Eye (tissue), 1 donor: ENCODE measurements at places on chromosomes 2 and 18.
A peak's percentile ranks its signal among the peaks of the same experiment; 100 is the strongest.

GRCh38 chr18:58547864-58548263, 81.0 kb downstream of the ALPK2 start:
- no peak for DNase-seq

- DNase-seq = no peak
Measured at GRCh38 chr2:111155610-111156009, 34.9 kb downstream of the BCL2L11 start.

DNA sequence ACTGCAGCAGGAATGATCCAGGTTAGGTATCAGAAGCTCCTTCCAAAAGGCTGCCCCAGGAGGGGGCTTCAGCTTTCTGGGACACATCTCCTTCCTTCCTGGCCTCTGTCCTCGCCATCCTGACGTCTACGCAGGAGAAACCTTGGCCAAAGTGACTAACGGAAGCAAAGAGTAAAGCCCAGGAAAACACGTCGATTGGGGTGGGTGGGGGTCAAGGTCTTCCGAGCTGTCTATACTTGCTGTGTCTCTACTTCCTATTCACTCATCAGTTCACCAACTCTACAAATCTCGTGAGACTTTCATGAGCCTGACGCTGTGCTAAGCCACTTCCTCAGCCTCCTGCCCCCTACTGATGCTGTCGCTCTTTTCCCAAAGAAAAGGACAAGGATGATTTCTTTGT, 212.6 kb downstream of the TNS1 start:
- DNase-seq = no peak

DNA sequence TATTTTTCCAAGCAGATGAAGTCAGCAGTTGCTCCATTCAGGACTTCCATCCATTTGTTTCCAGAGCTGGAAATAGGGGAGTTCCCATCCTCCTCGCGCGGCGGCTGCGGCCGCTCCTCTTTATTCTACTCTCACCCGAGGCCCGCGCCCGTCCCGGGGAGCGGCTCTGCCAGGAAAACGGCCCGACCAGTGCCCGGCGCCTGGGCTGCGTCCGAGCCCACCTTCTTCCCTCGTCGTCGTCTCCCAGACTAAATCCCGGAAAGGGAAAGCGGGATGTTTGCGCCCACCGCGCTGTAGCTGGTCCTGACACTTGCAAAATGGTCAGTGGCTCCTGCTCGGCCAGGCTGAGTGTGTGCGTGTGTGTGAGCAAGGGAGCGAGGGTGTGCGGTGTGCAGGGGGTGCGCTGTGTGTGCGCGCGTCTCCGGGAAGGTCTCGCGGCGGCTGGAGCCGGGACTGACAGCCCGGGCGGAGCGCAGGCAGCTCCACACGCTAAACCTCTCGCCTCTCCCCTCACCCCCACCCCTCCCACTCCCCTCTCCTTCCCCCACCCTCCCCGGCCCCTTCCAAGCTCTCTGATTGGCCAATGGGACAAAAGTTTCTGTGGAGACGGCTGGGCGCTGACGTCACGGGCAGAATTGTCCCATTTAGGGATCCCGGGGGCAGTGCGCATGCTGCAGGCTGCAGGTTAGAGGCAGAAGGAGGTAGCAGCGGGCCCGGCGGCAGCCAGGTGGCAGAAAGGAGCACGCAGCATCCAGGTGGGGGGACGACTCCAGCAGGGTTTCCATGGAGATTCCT, at the start of gene NOL4:
TSS of gene NOL4 (minus strand) at position 491 of the 795 bp plus-strand sequence. CDS start 1,660 bp downstream, outside the sequence.
- DNase-seq = peak; percentile 97

DNA sequence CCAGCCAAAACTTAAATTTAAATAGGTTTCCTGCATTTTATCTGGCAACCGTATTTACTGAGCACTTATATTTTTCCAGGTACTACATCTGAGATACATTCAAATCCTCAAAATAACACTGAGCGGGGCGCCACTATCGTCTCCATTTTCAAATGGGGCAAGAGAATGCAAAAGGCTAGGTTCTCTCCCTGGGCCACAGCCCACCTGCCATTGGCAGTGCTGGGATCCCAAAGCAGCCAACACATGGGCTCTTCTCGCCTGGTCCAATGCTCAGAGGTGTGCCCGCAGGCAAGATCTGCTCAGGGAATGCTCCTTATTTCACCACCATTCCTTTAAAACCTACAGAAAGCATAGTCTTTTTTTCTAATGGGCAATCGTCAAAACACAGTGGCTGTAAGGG, 11.3 kb upstream of the ID2 start:
- no peak for DNase-seq

GRCh38 chr18:31819106-31819924, 58.6 kb upstream of the SLC25A52 start:
- peak; percentile 82 for DNase-seq

- DNase-seq = peak; percentile 78
Measured at GRCh38 chr2:47225061-47225783, 70.1 kb upstream of the STPG4 start.

DNA sequence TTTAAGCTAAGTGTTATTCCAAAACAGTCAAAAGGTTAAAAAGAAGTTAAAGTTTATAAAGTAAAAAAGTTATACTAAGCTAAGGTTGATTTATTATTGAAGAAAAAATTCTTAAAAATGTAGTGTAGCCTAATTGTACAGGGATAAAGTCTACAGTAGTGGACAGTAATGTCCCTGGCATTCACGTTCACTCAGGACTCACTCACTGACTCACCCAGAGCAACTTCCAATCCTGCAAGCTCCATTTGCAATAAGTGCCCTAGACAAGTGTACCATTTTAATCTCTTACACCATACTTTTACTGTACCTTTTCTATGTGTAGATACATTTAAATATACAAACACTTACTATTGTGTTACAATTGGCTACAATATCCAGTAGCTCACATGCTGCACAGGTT, 86.1 kb downstream of the CACNB4 start:
- DNase-seq = no peak

- no peak for DNase-seq
Measured at GRCh38 chr2:28160986-28161425, 231.7 kb upstream of the FOSL2 start.

DNA sequence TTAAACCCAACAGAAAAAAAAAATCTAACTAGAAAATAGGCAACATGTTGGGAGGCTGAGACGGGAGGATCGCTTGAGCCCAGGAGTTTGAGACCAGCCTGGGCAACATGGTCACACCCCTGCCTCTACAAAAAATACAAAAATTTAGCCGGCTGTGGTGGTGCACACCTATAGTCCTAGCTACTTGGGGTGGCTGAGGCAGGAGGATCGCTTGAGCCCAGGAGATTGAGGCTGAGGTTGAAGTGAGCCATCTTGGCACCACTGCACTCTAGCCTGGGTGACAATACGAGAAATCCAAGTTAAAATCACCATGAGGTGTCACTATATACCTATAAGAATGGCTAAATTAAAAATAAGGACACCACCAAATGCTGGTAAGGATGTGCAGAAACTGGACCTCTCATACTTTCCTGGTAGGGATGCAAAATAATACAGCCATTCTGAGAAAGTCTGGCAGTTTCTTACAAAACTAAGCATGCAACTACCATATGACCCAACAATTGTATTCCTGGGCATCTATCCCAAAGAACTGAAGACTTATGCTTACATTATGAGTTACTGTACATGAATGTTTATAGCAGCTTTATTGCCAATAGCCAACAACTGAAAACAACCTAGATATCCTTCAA, 2.2 kb downstream of the SEPTIN10 start:
- peak; percentile 42 for DNase-seq

GRCh38 chr2:54404270-54404669, 51.9 kb upstream of the SPTBN1 start:
- DNase-seq = no peak

DNA sequence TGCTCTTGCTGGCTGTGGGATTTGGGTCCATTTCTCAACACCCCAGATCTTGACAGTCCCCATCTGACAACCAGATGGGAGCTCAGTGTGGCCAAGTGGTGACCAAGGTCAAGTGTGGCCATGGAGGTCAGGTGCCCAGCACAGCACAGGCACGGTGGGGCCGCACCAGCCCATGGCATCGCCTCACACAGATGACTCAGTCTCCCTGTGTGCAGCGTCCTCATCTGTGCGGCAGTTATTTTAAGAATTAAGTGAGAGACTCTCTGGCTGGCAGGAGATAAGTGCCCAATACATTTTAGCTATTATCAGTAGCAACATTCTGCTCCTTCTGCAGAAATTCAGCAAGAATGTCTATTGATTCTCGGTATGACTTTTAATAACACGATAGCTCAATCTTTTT, 167.2 kb downstream of the DDX1 start:
- no peak for DNase-seq

GRCh38 chr2:82968358-82968757, 1490.7 kb downstream of the SUCLG1 start:
- no peak for DNase-seq

- no peak for DNase-seq
Measured at GRCh38 chr2:3807853-3808252, 104.5 kb downstream of the DCDC2C start.

DNA sequence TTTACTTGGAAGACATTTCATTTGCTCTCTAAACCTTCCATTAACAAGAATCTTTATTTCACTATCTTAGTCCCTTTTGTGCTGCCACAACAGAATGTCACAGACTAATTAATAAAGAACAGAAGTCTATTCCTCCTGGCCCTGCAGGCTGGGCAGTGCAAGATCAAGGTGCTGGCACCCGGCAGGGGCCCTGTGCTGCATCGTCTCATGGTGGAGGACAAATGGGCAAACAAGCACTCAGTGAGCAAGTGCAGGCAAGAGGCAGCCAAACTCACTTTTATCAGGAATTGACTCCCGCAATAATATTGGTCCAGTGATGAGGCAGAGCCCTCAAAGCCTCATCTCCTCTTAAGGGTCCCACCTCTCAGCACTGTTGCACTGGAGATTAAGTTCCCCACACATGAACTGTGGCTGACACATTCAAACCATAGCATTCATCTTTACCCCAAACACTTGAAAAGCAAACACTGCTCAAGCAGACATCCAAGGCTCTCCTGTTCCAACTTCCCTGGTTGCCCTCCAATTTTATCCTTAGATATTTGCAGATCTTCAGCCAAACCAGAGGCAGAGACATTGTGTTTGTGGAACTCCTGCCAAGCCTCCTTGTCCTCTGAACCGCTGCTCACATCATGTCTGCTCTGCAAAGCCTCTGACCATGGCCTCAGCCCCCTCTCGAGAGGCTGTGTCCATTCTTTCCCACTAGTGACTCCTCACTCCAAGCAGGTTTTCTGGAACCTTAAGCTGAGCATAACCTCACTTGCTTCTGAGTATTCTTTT, 404.4 kb upstream of the SOX11 start:
- no peak for DNase-seq

DNA sequence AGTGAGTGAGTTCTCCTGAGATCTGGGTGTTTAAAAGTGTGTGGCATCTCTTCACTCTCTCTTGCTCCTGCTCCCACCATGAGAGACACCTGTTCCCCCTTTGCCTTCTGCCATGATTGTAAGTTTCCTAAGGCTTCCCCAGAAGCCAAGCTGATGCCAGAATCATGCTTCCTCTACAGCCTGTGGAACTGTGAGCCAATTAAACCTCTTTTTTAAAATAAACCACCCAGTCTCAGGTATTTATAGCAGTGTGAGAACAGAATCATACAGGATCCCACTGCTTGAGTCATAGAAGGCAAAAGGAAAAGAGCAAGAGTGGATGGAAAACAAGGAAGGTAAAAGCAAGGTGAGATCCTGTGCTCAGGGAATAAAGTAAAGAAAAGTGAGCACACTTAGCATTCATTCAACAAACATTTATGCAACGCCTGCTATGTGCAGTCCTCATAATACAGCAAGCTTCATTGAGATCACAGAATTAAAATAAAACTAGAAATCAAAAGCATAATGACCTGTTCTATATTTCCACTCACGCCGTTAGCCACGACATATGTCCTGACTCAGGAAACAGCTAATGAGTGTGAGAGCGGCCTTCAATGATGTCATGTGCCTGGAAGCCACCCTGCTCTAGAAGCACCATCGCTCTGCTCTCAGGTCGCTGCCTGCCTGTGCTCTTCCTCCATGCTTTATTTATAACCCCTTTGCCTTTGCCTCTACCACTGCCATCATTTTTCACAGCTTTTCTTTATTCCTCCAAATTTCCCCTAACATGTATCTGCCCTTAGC, 11.3 kb upstream of the COPS8 start:
- no peak for DNase-seq

DNA sequence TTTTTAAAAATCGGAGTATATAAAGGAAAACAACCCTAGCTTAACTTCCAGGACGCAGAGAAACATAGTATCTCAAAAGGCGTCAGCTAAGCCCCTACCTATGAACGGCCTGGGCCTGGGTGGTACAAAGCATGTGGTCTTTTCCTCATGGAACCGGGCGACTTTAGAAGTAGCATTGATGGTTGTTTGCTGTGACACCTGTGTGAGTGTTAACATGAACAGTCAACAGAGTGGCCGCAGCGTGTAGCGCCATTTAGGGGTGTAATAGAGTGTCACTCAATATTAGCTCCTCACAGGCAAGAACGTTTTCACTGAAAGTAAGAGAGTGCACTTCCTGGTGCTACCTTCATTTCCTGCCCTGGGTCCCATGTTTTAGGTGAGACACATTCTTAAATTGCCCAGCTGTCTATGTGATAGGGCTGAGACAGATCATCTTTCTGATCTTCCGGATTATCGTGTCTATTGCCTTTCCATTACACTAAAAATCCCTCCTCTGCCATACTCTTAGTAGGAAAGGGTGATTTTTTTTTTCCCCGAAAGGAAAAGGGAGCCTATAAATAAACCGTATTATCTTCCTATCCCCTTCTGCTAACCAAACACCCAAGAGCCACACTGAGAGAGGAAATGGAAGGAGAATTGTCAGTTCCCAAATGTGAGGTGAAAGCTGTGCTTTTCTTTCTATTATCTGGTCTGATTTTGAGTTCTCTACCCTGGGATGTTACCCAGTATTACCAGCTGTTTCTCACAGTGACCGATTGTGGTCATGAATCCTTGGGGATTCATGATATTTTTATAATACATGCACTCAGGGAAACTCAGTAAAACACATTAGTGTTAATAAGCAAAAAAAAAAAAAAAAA, 1.3 kb downstream of the GORASP2 start:
- peak; percentile 63 for DNase-seq

GRCh38 chr2:24544456-24545115, 53.5 kb downstream of the NCOA1 start:
- DNase-seq = no peak

DNA sequence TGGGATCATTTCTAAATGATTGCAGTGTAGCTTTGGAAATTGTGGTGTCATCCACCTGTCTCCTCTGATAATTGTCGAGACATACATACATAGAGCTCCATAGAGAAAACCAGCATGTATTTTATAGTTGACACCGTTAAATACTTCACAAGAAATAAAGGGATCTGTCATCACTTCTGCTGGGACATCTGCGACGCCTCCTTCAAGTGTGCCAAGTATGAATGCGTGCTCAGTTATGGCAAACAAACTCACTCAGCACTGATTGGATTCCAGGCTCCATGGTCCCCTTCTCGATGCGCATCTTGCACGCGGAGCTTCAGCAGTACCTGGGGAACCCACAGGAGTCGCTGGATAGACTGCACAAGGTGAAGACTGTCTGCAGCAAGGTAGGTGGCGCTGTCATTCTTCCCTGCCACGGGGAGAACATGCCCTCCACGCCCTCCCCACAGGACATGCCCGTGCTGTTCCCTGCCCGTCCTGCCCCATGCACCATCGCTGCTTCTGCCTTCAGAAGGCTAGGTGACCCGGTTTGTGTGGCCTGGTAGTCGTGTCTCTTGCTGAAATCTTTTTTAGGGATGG, 64.1 kb downstream of the TRAPPC12 start:
- DNase-seq = no peak
